ENCODE measurements at places on chromosomes 13 and 19. TPM values are rescaled to one million over a fixed set of nuclear protein-coding genes. Genes with fewer than 3 reads are reported as not detected.

GRCh38 chr13:30753030-30753616 lies 17.8 kb downstream of the ALOX5AP start:
- no peak for DNase-seq
- H3K36me3 ChIP-seq = no peaks in the 10 kb centered on the region
- H3K4me3 ChIP-seq = no peak overlapping the region
- peaks cover 10% of the 10 kb centered on the region for H3K27me3 ChIP-seq
- no peak overlapping the region for H3K27ac ChIP-seq

- no peaks in the 10 kb centered on the region for H3K27me3 ChIP-seq
- no peak overlapping the region for H3K27ac ChIP-seq
- no peak overlapping the region for H3K4me3 ChIP-seq
- H3K36me3 ChIP-seq = peaks cover 70% of the 10 kb centered on the region
Observed at GRCh38 chr19:34226036-34226435, 28.3 kb upstream of the GARRE1 start.

ZSCAN4 gene
- not detected for polyA plus RNA-seq

DNA sequence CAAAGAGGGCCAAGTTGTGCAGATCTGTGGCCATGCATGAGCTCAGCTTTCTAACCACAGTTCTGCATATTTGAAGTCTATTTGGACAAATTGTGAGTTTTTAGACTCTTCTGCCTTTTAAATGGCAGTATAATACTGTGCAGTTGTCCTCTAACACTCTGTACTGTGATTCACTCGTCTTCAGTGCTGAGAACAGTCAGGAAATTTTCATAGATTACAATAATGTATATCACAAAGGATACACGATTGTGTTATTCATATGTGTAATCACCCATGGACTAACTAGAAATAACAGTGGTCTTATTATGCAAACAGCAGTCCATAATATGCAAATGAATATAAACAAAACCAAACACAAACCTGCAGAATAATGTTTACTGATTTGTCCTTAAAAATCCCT lies 259.1 kb downstream of the PCDH9 start:
- no peaks in the 10 kb centered on the region for H3K4me1 ChIP-seq
- H3K4me3 ChIP-seq = no peak overlapping the region
- H3K27ac ChIP-seq = no peak overlapping the region
- no peaks in the 10 kb centered on the region for H3K36me3 ChIP-seq
- DNase-seq = no peak

DNA sequence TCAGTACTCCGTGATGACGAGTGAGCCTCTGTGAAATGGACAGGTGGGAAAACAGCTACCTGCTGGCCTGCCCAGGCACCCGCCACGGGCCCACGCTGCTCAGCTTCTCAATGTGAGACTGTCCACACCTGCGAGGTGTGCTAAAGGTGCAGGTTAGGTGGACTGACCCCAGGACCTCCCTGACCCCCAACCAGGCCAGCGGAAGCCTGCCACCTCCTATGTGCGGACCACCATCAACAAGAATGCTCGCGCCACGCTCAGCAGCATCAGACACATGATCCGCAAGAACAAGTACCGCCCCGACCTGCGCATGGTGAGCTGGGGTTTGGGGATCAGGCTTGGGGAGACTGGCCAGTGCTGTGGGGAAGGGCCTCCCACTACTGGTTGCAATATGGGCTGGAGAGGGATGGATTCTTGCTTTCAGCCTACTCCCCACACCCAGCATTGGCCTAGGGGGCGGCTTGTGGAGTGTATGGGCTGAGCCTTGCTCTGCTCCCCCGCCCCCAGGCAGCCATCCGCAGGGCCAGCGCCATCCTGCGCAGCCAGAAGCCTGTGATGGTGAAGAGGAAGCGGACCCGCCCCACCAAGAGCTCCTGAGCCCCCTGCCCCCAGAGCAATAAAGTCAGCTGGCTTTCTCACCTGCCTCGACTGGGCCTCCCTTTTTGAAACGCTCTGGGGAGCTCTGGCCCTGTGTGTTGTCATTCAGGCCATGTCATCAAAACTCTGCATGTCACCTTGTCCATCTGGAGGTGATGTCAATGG lies 2.2 kb downstream of the RPL28 start:
- DNase-seq = no peak
- no peaks in the 10 kb centered on the region for H3K27me3 ChIP-seq
- H3K4me1 ChIP-seq = peaks cover 33% of the 10 kb centered on the region
- 0 out of 2 replicates have a peak overlapping the region, but pooled peaks have one; percentile 68 for H3K27ac ChIP-seq
- peak overlapping the region; percentile 94 for H3K4me3 ChIP-seq
